ENCODE measurements at places on chromosomes 4 and X. TPM values are rescaled to one million over a fixed set of nuclear protein-coding genes. Genes with fewer than 3 reads are reported as not detected.

DNA sequence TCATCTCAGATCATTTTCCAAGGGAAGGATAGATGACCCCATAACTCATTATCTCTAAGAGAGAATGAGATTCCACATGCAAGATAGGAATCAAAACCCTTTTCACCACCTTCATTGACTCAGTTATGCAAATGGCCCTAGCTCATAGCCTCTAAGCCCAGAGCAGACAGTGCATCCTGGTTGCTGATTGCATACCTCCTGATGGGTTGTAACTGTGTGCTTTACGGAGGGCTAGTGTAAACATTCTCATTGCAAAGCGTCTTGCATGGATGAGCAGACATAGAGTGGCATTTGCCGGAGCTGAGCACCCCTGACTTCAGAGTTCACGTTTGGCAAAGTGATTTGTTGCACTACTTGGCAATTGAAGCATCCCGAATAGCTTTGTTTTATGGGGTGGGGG is 151.0 kb downstream of the VCX3A start:
- no peak for DNase-seq

The ODAPH gene
- total RNA-seq, result not detected

DNA sequence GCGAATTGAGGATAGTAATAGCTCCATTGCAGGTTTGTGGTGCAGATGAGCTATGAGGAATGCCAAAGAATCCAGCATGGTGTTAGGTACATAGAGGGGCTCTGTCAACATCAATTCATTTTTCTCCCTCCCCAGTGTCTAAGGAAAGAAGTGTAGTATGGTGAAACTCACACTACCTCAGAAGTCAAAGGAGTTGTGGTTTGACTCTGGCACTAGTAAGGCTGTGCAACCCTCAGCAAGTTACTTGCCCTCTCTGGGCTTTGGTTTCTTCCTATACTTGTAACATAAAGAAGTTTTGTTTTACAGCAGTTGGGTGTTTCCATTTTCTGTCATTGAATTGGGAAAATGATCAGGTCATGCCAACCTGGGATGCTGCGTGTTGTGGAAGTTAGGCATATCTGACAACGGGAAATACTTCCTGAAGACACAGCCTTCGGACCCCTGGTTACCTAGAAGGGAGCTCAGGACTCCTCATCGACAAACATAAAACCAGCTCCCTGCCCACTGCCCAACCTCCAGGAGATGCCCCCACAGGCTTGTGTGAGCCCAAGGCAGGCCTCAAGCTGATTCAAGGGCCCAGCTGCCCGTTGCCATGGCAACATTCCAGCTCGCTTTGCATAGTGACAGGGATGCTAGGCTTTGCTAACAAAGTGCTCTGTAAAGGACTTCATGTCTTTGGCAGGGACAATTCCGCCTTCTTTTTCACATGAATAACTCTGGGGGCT is 71.4 kb downstream of the RTL5 start:
- peak; percentile 56 for DNase-seq

DNA sequence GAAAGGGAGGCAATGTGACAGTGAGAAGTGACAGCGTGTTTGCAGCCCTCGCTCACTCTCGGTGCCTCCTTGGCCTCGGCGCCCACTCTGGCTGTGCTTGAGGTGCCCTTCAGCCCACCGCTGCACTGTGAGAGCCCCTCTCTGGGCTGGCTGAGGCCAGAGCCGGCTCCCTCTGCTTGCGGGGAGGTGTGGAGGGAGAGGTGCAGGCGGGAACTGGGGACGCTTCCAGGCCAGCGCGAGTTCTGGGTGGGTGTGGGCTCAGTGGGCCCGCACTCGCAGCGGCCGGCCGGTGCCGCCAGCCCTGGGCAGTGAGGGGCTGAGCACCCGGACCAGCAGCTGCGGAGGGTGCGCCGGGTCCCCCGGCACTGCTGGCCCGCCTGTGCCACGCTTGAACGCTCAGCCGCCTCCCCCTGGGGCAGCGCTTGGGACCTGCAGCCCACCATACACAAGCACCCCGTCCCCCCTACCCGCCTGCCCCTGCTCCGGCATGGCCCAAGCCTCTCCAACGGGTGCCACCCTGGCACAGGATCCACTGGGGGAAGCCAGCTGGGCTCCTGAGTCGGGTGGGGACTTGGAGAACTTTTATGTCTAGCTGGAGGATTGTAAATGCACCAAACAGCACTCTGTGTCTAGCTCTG is 1142.8 kb upstream of the INTU start:
- no peak for DNase-seq

DNA sequence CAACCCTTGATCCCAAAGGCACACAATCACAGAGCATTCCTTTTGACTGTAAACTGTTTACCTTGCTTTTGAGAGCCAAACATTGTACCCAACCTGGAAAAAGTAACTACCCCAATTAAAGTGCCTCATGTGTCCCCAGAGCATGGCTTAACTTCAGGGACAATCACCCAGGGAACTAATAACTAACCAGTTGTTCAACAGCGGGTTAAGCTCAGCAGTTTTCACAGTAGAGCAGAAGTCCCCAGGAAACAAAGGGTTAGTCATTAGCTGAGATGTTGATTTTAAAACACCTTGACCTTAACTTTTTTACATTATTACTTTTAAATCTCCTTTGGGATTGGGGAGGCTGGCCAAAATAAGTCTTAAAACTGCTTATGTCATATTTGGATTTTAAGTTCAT is 94.8 kb downstream of the RELL1 start:
- no peak for DNase-seq

DNA sequence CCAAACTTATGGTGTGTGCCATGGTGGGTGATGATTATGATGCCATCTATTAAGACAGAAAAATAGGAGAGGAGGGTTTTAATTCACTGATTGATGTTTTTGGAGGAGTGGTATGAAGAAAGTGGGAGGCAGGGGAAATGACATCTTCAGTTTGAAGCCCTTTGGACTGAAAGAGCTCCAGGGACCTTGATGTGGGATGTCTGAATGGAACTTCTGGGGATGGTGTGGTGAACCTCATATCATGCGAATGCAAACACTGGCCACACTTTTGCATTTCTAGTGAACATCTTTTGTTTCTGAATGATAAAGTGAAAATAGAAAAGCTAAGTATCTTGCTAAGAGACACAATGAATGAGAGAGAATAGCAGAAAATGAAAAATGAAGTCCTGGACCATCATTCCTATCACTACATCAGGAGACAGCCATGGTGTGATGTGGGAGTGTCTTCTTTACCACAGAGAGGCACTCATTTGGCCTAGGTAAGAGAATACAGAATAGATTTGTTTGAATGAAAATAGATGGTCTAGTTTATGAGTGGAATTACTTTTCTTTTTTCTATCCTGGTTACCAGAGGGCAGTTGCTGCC is 123.5 kb downstream of the ZNF827 start:
- no peak for DNase-seq

DNA sequence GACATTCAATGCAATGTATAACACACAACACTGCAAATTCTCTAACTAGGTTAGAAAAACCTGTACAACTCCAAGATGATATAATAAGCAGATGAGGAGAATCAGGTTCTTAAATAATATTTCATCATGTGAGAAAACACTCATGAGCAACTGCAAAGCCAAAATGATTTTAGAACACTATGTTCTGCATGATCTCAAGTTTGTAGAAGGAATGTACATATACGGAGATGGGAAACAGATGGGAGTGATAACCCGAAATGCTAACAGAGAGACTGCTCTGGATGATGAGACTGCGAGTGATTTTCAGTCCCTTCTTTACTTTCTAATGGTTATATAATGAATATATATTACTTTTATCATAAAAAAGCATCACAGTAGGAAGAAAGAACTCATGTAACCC is 80.9 kb downstream of the PCYT1B start:
- no peak for DNase-seq

DNA sequence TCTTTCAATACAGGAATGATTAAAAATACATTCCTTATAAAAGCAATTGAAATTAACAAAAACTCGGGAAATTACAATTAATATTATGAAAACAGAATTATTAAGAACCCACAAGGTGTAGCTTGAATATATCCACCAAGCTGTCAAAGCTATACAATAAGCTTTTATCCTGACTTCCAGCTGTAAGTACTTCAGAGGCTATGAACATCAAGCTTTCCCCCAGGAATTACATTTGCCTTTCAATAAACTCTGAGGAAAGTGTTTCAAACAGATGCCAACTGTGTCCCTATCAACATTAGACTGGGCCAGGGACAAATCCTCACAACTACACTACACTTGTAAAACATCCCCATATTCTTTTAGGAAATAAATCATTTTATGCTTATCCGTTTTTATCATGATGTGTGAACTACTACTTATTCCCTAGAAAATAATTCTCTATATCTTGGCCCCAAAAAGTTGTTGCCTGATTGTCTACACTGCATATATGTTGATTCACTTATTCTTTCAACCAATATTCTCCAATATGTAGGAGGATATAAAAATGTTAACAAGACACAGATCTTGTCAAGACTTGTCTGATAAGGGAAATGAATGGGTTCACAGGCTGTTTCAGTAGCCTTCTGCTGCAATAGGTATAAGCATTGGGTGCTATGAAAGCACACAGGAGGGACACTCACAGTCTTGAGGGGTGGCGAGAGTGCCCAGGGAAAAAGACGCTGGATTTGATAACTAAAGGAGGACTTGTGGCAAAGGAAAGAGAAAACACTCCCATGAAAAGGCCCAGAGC is 494.1 kb downstream of the CENPC start:
- peak; percentile 6 for DNase-seq

DNA sequence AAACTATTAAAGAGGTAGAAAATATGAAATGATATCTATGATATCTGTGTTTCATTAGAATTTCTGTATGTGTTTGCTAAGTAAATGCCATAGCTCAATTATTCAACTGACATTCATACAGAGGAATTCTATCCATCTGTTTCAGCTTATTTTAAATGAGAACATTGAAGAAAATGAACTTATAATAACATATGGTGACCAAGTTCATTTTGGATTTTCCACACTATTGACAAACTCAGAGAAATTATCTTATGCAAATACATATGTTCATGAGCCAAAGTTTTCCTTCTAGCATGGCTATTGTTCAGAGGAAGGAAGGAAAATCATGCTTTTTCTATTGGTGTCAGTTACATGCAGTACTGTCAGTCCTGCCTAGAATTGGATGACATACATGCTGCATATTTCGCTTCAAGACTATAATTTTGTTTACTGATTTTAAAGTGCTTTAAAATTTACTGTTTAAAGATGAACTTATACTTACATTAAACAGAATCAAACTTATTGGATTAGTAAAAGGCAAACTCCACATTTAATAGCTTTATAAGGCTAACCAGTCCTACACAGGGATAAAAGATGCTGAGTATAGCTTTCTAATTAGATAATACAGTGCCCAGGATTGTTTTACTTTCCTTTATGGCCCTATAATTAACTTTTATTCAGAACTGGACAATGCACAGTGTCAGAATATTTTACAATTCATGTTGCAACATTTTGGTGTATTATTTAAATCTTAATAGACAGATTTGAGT is 646.2 kb downstream of the TRAM1L1 start:
- no peak for DNase-seq

The GAGE12E gene
- total RNA-seq, result not detected

- DNase-seq, result peak; percentile 75
These were observed at the start of gene DCAF12L1 for GRCh38 chrX:126552313-126553022. TSS of gene DCAF12L1 (minus strand) at chrX:126552814. CDS start at chrX:126552608, 206 bp downstream.

The CSAG1 gene
- not detected for total RNA-seq

DNA sequence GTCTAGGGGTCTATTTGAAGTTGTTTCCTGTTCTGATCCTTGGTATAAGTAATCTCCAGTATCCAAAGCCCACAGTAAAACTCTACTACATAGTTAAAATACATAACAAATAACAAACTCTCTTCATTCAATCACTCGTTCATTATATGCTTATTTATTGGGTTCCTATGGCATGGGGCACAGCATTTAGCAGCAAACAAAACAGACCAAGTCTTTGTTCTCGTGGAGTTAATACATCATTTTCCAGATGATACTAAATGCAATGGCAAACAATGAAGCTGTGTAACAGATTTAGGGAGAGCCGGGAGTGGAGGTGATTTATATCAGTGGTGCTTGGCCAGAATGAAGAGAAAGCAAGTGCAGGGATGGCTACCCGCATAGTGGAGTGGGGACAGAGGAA is 36.6 kb upstream of the SPARCL1 start:
- DNase-seq, result no peak

Measured in H7 (cell line).